Vagina (tissue), 2 donors: ENCODE measurements at places on chromosomes 2 and 18.

DNA sequence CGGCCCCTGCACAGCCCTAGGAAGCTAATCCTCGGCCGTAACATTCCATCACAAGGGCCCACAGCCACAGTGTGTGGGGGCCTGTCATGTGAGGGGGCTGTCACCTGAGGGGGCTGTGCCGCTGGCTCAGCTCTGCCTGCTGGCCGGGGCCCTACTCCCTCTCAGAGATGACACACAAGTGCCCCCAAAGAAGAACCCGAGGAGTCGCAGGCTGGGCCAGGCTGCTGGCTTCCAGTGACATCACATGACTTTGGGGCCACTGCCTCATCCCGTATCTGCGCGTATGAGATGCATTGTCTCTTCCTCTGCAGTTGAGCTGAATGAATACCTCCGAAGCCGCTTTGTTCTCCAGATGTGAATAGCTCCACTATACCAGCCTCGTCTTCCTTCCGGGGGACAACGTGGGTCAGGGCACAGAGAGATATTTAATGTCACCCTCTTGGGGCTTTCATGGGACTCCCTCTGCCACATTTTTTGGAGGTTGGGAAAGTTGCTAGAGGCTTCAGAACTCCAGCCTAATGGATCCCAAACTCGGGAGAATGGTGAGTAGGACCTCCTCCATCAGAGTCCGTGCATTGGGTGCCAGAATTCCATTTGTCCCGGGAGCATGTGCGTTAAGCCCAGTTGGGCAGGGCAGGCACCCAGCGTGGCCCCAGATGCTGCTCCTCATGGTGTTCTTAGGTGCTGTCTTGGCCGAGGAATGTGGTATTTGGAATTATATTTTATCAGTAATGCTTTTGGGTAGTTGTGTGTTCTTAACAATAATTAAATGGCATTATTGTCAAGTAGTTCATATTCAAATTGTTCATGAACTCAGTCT is at the start of gene CNDP1:
TSS of gene CNDP1 (plus strand) at position 351 of the 820 bp plus-strand sequence. CDS start at position 519, 168 bp downstream.
- no peak for DNase-seq

GRCh38 chr18:57975805-57976204 is 68.2 kb upstream of the NEDD4L start:
- DNase-seq = no peak

DNA sequence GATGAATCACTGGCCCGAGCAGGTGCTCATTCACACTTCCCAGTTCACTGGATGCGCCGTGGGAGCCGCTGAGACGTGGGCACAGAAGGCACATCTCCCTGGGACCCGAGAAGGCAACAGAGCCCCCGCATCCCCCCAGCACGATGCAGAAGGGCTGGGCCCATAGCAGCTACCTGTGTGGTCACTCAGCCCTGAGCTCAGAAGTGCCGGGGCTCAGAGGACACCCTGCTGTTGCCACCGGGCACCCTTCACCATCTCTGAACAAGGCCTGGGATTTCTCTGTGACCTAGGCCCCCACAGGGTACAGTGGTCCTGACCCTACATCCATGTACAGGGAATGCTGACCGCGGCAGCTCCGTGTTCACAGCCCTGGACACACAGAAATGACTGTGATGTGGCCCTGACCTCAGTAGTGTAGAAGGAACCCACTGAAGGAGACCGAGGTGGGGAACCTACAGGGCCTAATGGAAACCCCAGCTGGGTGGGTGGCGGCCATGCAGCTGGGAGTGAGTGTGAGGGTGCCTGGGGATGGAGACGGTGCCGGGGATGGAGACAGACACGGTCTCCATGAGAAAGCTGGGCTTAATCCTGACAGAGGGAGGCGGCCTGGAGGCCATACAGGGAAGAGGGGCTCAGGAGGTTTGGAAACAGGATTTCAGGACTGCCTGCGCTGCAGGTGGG is 111.9 kb upstream of the OTOS start:
- no peak for DNase-seq

DNA sequence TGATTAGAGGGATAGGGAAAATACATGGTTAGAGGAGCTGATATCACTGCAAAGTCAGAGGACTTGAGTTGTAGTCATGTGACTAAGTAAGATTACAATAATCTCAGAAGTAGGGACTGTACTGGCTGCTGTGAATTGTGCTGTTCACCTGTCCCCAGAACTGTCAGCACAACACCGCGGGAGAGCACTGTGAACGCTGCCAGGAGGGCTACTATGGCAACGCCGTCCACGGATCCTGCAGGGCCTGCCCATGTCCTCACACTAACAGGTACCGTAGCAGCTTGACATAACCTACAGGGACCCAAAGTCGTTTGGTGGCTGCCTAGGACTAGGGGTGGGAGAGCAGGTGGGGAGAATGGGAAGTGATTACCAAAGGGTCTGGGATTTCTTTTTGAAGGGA is 132.8 kb upstream of the TTC39C start:
- peak; percentile 84 for DNase-seq

GRCh38 chr18:78719821-78720220 is 259.8 kb upstream of the SALL3 start:
- no peak for DNase-seq

- peak; percentile 65 for DNase-seq
Measured at GRCh38 chr2:60475123-60475830, 78.2 kb downstream of the BCL11A start.

GRCh38 chr2:62423235-62423634 is 82.8 kb downstream of the TMEM17 start:
- peak; percentile 85 for DNase-seq

- DNase-seq = no peak
Measured at GRCh38 chr2:105403783-105404698, 5.2 kb upstream of the FHL2 start.

- DNase-seq = no peak
Measured at GRCh38 chr2:233811732-233812131, 33.6 kb downstream of the MROH2A start.

GRCh38 chr2:64988420-64989125 is 626 bp upstream of the SLC1A4 start:
- DNase-seq = no peak

DNA sequence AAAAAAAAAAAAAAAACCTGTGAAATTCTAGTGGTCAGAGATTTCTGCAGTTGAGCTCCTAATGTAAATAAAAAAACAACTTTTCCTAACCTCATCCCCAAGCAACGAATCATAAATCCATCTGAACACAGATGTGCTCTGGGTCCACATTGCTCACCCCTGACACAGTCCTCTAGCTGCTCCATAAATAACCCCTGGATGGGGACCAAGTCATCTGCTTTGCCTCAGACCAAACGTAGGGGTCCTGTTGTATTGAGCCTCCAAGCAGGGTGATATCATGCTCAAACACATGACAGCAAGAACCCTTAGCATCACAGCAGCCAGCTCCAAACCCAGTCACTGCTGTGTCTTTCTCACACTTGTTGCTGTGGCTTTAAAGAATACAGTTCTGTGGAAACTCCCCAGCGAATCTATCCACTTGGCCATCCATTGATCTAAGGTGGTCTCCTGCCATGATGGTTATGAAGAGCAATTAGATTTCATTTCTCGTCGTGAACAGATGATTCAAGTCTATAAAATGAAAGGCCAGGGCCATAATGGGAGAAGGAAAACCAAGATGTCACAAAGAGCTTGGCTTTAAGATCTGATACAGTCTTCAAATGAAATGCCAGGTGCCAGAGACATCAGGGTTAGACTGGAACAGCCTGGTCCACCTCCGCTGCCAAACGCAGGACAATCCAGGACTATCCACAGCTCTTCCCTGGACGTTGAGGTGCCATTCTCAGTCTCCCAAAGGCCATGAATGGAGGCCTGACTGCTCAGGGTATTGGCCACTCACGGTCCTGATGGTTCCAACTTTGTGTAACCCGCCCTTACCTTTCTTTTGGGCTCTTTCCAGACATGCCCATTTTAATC is 39.0 kb downstream of the TBC1D8 start:
- no peak for DNase-seq

DNA sequence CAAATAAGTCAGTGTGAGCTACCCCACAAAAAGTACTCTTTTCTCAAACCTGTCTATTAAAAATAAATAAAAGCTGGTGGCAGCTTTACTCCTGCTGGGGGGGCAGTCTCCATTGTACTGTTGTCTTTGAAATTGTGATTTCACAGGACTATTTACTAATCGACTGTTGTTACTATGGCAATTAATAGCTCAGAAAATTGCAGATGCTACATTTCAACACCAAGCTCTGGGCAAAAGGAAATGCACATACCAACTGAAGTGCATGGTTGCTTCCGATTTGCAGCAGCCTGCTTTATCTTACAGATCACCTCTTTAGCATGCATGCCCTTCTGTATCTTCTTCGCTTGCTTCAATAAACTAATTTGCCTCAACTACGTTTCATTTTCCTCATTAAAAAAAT is 117.6 kb upstream of the DAPL1 start:
- no peak for DNase-seq

GRCh38 chr2:109609352-109610024 is 4.3 kb downstream of the SEPTIN10 start:
- no peak for DNase-seq

DNA sequence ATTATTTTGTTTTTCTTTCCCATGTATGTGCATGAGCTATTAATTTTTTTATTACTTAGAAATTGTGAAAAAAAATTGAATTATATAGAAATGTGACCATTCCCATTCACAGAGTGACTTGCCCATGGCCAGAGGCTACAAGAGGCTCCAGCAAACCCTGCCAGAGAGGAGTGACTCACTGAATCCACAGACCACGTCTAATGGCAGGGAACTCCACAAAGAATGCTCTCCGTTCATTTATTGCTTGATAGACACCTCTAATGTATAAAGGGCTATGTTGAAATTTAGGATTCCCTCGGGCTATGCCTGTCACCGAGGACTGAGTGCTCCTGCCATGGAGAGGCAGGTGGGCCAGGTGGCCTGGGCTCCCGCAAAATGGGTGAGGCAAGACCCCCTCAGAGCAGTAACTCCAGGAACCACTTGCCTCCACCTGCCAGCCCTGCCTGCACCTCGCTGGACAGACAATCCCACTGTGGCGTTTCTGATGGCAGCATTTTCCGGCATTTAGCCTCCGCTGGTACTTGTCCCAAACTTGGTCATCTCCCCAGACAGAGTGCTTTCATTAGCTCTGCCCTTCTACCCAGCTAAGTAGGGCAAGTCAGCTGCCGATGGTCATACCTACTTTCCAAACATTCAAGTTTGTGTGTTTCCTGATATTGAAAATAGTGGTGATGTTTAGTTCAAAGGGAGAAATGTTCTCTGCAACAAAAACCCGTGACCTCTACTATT is 200.3 kb downstream of the PRKCE start:
- no peak for DNase-seq

GRCh38 chr2:101887328-101887727 is 104.4 kb upstream of the IL1R2 start:
- DNase-seq = no peak

DNA sequence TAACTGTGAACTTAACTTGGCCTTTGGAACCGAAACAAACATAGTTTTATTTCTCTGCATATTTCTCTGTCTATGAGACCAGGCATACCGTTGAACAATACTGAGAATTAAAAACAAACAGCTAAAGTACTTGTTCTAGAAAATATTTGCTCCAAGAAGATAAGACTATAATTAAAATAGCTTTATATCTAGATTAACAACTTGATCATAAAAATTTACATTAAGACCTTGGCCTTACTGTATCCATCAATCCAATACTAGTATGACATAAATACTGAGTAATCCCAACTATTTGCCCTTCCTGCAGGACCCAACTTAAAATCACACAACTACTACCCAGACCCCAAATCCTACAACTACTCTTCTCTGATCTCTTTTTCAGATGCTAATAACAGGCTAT is 260.9 kb downstream of the RIT2 start:
- DNase-seq = no peak

DNA sequence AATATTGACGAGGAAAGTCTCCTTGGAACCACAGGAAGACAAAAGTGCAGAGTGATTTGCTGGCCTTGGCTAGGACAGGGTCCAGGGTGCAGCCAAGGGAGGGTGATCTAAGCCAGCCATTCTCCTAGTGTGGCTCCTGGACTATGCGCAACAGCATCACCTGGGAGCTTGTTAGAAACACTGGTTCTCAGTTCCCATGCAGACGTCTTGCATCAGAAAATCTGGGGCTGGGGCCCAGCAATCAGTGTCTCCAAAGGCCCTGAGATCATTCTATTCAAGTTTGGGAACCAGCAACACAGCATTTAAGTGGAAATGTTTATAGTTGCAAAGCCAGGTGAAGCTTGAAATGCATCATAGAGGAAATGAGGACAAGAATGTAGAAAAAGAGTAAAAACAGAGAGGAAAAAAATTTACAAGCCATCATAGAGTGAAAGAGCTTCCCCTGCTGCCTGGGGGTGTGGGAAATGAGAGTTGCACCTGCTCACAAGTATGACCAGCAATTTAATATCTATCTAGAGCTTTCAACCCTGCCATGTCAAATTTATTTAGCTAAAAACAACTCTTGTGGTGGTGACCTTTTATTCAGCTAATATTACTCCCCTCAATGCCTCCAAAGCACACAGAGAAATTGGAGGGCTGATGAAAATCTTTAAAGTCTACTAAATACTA is 54.4 kb upstream of the SEC11C start:
- DNase-seq = no peak

GRCh38 chr2:206250041-206250897 is 24.2 kb upstream of the ZDBF2 start:
- DNase-seq = no peak

DNA sequence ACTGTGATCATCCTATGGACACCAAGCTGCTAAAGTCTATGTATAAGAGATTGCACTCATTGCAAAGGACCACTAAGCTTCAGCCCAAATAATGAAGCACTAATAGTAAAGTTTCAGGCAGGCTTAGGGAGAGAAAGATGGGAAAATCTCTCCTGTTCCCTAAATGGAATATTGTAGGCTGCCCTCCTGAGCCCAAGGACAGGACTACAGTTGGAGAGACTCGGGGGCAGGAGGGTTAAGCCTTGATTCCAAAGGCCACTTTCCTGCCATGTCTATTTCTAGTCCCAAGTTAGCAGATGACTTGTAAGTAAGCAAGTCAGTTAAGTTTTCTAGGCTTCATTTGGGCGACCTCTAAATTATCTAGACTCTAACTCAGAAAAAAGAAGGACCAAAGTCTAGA is 9.0 kb downstream of the TMEM247 start:
- no peak for DNase-seq

- no peak for DNase-seq
Measured at GRCh38 chr2:161983866-161984265, 90.1 kb downstream of the DPP4 start.

DNA sequence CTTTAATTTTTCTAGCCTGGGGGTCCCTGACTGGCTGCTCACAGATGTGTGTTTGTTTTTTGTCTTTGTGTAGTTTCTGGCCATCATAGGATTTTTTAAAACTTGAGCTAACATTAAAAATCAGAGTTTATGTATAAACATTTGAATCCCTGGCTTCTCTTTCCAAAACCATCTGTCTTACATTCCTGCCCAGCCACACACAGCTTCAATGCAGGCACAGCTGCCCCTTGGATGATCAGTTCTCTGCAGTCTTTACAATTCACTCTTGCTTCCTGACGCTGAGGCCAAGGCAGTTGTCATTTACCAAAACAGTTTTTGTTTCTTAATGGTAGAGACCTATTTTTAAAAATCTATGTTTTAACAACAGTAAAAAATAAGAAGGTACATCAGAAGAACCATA is 169.2 kb upstream of the LRRTM1 start:
- DNase-seq = no peak

- DNase-seq = peak; percentile 75
Measured at GRCh38 chr2:121367246-121367900, 82.4 kb upstream of the TFCP2L1 start.

GRCh38 chr18:74468547-74469061 is 11.5 kb upstream of the DIPK1C start:
- DNase-seq = no peak
